ENCODE measurements at places on chromosomes 6 and 20.

DNA sequence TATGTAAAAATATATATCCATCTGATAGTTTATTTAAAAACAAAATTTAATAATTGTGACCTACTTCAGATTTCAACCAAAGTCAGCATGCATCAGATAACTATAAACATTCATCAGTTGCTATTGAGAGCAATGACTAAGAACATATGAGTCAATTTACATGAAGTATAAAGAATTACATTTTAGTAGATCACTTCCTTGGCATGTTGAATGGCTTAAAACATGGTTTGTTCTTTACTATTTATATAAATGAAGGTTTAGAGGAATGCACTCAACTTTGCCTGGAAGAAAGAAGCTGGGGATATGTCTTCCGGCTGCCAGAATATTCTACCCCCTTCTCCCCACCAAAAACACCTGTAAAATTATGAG is 6.4 kb upstream of the FAM217A start:
- DNase-seq = no peak

- no peak for DNase-seq
Observed at GRCh38 chr6:69894578-69895347, 28.4 kb downstream of the COL19A1 start.

DNA sequence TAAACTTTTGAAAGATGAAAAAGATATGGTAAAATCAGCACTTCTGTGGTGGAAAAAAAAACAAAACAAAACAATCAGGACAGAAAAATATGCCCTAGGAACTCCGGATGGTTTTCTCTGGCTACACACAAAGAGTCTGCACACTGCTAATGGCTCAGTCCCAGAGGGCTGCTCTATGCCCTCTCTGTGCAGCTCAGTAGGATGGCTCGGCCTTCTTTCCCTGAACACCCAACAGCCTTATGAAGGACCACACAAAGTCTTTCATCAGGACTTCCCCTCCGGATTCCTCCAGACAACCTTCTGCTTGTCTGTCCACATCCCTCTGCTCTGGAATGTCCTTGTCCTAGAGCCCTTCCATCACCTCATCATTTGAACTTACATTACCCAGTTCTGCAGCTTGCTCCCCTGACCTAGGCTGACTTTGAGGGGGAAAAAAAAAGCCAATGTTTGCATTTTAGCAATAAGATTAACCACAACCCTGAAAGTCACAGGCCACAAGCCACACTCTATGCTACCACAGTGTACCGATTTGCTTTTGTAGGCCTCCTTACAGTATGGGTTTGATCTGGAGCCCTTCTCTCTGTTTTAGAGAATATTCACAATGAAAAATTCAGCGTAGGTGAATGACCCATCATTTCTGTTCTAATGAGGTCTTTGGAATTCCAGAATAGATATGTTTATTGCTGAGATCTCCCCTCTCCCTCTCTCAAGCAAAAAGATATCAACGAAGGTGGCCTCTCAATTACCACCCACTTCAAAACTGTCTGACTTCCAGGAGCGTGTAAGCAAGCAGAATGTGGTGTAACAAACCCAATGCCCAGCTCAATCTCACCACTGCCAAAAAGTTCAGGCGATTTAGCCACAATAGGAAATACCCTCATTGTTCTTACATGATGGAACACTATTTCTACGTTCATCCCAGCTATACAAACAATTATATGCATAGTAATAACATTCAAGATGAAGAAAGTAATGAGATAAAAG is 164.0 kb downstream of the GMDS start:
- no peak for DNase-seq

- DNase-seq = no peak
Observed at GRCh38 chr6:135117413-135117968, 62.9 kb upstream of the HBS1L start.

GRCh38 chr6:29483186-29483585 is 4.6 kb downstream of the MAS1L start:
- no peak for DNase-seq

DNA sequence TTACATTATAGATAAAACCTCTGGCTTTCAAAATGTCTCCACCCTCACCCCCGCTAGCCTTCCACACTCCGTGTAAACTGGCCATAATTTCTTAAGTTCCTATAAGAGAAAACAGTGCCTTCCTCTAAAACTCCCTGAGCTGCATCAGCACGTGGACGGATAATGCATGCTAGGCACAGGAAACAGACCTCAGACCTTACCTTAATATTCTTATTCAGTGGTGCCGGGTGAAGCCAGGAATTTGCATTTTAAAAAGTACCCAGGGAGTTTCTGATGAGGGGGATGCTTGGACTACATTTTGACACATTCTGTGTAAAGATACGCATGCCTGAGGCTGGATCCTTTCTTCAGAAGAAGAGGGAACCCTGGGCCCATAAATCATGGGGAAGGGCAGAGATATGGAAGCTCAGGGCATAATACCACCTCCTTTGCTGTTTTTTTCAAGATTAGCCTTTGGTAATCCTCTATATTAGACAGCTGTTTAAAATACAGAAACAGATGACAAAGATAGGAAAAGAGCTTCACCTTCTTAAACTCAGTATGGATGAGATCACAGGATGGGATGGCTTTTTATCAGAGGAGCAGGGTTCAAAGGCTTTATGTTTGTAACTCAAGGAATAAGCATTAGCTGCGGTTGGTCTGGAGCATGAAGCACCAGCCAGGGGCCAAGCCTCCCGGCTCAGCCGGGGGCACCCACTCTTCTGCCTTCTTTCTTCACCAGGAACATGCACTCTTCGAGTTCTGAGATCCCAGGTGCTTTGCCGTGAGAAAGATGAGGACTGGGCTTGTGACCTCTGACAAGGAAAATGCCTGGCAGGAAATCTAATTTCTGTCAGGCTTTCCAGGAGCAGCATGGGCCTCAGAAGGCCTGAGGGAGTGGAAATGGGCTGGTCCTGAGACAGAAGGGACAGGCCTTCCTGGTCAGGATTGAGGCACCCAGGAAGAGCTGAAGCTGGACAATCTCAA is 218.1 kb upstream of the SOX4 start:
- DNase-seq = no peak

GRCh38 chr6:112254921-112255320 is 554 bp upstream of the LAMA4 start:
- DNase-seq = no peak

- no peak for DNase-seq
Observed at GRCh38 chr20:56945057-56945456, 316.0 kb downstream of the TFAP2C start.

DNA sequence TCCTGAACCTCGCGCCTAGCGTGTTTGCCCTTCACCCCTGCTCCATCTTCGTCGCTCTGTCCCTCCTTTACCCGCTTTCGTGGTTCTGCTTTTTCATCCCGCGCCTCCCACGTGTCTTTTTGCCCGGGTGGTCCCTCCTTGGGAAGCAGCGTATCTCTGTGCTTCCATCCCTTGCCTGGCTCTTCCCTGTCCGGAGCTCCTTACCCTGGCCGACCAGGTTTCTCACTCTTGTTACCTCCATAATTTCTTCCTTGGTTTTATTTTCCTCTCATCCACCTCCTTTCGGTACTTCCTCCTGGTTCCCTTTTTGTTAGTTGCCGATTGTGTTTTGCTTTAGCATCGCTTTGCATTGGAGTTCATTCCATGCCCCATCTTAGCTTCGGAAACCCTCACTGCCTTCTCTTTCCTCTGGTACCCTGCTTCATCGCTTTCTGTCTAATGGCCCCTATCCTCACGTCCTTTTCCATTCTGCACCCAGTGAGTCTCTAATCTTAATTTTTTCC is 735 bp downstream of the FAM135A start:
- no peak for DNase-seq

- DNase-seq = no peak
Observed at GRCh38 chr6:22081709-22082108, 215.1 kb downstream of the PRL start.

- DNase-seq = no peak
Observed at GRCh38 chr20:39042279-39043150, 80.4 kb downstream of the DHX35 start.

DNA sequence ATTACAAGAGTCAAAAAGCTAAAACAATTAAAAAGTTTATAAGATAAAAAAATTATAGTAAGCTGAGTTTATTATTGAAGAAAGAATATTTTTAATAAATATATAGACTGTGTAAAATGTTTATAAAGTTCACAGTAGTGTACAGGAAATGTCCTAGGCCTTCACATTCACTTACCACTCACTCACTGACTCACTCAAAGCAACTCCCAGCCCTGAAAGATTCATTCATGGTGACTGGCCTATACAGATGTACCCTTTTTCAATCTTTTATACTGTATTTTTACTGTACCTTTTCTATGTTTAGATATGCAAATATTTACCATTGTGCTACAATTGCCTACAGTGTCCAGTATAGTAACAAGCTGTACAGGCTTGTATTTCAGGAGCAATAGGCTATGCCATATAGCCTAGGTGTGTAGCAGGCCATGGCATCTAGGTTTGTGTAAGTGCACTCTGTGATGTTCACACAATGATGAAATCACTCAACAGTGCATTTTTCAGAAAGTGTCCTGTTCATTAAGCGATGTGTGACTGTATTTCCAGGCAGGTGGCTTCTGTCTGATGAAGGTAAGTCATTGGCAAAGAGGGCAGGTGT is 130.2 kb downstream of the BTBD3 start:
- no peak for DNase-seq

DNA sequence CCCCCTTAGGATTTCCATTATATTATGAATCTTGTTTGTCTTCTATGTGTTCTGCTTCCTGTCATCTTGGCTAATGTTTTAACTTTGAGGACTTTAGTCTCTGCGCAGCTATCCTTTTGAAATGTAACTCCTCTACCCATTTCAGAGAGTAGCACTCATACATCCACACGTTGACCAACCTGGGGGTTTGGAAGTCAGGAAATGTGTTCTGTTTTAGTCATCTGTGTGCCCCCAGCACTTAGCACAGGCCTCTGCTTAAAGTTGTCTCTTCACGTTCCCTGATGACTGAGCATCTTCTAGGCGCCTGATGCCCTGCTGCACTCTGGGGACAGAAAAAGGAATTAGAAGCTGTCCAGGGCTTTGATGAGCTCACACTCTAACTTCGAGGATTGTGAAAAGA is 47.9 kb downstream of the HMGN3 start:
- no peak for DNase-seq

- no peak for DNase-seq
Observed at GRCh38 chr6:15308435-15309213, 62.8 kb downstream of the JARID2 start.

GRCh38 chr6:124373386-124373785 is 569.7 kb downstream of the NKAIN2 start:
- no peak for DNase-seq

- no peak for DNase-seq
Observed at GRCh38 chr6:13725570-13725969, 13.9 kb upstream of the RANBP9 start.

DNA sequence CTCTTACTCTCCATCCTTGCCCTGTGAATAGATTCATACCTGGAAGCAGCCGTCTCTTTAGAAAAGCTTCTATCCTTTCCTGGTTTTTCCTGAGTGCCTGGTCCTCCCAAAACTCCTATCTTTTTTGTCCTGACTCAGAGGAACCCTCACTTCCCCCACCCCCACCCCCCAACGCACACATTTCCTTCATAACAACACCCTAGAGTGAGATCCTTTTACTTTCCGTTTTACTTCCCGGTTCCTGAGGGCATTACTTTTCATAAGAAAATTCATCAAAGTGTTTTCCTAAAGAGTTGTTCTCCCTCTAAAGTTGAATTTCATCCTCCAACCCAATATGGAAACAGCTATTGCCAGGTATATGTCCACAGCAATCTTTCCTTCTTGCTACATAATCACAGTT is 327.0 kb downstream of the NRN1 start:
- DNase-seq = no peak

DNA sequence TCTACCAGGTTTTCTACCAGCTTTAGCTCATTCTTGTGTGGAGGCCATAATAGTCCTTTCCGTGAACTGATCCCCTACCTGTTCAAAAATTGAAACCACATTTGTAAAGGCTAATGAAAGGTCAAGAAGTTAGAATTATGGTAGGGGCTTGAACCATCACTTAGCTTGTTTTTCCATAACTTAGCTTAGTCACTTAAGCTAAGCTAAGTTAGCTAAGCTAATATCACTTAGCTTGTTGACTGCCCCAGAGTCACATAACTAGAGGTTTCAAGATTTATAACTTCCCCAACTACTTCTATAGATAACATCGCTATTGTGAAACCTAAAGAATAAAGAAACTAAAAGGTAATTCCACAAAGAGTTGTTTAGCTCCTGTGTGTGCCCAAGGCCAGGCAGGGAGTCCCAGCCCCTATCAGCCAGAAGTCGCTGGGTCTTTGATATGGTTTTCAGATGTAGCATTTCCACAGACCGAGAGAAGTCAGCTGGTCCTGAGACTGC is 131.8 kb downstream of the VEGFA start:
- no peak for DNase-seq

DNA sequence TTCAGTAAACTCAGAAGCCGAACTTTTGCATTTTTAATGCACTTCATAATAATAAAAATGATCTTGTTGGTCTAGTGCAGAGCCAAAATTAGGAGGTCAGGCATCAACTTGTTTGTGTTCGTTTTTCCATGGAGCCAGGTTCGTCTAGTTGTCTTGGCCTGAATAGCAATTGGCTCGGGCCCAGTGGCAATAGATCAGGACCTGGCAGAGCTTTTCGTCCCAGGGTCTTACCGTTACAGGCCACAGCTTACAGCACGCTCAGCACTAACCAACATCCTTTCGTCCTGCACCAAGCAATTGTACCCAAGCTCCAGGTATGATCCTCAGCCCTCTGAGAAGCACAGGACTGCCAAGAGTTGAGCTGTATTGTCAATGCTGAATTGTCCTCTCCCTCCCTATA is 240.5 kb upstream of the PLN start:
- DNase-seq = no peak

DNA sequence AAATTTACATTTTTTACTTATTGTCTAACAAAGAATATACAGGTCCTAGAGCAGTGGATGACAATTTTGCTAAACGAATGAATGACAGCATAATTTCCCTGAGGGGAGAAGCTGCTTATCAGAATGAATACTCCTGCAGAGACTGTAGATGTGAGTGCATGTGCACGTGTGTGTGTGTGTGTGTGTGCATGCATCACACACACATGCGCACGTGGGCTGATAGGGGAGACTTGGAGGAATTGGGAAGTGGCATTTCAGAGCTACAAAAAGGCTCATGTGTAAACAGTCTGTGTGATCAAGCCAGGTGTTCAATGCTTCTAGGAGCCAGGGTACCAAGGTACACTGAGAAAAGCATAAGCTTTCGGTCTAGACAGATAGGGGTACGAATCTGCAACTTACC is 93.5 kb upstream of the SASH1 start:
- DNase-seq = no peak
